ENCODE measurements at places on chromosomes 3 and 15.

DNA sequence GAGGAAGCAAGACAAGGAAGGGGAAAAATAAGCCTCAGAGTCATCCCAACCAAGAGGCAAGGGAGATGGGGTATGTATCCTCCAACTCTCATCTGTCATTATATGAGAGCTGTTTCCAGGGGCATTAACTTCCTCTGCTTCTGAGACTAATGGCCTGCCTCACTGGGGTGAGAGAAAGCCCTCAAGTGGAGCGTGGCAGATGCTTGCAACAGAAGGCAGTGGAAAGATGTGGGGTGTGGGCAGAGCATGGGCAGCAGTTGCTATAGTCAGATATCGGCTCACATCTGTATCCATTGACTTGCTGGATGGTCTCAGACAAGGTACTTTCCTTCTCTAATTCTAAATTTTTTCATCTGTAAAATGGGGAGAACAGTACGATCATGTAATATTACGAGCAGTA lies 81.7 kb upstream of the PLCL2 start:
- DNase-seq: no peak

- no peak for DNase-seq
Measured at GRCh38 chr3:104519468-104520227, 847.1 kb upstream of the ALCAM start.

- no peak for DNase-seq
Measured at GRCh38 chr3:142021127-142021526, 128.2 kb downstream of the TFDP2 start.

DNA sequence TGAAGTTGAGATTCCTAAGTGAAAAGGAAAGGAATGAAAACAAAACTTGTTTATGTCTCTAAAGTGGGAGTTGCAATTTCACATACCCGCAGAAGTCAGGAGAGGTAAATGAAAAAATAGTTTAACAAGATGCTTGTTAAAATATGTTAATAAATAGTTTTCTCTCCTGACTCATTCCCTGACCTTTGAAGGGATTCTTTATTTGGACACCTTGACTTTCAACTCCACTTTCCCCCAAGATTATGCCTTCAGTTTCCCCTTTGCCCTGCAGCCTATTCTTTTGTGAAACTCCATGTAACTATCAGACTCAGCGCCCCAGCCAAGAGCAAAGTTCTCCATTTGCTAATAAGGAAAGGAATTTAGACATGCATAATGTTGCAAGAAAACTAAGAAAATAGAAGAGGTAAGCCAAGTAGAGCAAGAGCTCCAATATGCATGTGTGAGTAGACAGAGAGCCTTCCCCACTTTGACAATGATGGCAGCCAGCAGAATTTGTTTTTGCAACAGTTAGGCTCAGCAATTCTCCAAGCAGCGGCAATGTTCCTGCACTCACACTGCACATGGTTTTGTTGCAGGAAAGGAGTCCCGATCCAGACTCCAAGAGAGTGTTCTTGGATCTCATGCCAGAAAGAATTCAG lies 61.2 kb downstream of the CD200 start:
- no peak for DNase-seq

- DNase-seq: no peak
Measured at GRCh38 chr15:48367483-48367882, 36.3 kb downstream of the DUT start.

DNA sequence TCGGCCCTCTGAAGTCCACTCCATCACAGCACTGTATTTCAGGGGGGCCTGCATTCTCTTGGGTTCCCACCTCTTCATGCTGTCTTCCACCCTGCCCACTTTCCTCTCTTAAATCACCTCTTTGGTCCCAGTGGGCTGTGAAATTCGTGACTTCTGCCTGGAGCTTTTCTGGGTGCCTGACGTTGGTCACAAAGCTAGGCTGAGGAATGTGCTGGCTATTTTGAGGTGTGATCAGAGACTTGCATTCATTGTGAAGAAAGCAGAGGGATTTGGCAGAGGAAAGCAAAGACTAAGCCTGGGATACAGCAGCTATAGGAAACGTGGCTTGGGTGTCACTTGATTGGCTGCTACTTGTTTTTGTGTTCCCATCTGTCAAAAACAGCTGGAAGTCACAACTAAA lies 202.5 kb downstream of the SATB1 start:
- DNase-seq: no peak
